ENCODE measurements at places on chromosomes 6 and 20.
A peak's percentile ranks its signal among the peaks of the same experiment; 100 is the strongest.

DNA sequence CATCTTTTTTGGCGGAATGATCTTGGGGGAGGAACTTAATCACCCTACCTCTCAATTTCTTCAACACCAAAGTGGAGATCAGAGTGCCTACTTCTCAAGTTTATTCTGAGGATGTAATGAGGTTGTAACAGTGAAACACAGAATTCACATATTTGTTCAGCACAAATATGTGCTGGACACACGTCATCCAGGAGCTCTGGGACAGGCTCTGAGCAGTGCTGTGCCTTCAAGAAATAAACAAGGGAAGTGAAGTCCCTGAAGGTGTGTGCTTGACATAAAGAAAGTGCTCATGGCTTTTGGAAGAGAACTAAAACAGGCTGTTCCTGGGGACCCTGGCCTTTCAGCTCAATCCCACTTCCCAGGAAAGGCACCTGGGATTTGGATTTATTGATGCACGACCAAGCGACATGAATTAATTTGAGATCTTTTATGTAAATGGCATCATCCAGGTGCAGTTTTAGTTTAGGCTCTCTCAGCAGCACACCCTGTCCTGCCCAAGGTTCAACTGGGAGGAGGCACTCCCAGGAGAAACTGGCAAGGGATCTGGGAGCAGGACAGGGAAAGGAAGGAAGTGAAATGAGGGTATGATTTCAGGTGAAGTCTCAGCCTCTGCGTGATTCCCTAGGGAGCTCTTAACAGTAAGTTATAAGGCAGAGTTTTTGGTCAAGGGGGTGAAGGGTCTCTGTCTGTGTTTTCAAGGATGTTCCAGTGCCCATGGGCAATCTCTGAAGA, 211.0 kb downstream of the FOXA2 start:
- no peak for DNase-seq

GRCh38 chr6:15519681-15520080, 143.1 kb downstream of the DTNBP1 start:
- no peak for DNase-seq

DNA sequence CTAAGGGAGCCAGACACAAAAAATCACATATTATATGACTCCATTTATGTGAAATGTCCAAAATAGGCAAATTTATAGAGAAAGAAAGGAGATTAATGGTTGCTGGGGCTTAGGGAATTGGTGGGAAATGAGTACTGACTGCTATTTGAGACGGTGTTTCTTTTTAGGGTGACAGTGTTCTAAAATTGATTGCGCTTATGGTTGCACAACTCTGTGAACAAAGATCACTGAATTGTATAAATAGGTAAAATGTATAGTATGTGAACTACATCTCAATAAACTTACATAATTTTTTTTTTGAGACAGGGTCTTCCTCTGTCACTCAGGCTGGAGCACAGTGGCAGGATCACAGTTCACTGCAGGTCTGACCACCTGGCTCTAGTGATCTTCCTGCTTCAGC, 45.4 kb downstream of the REV3L start:
- DNase-seq = no peak

DNA sequence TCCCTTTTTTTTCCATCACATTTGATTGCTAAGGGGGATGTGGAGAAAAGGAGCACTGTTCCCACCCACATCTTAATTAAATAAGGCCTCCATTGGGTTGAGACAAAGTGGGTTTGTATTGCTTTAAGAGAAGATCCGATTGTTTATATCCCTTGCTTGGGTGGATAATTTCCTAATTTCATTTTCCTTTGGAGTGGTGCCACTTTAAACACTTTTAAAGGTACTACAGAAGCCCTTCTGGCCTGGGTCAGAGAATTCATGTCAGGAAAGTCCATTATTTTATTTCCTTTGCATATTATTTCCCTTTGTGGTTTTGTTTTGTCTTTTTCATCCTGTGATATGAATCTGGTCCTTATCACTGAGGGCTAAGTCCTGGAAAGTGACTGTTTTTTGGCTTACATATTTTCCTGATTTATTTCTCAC, 56.9 kb downstream of the PHACTR2 start:
- no peak for DNase-seq

DNA sequence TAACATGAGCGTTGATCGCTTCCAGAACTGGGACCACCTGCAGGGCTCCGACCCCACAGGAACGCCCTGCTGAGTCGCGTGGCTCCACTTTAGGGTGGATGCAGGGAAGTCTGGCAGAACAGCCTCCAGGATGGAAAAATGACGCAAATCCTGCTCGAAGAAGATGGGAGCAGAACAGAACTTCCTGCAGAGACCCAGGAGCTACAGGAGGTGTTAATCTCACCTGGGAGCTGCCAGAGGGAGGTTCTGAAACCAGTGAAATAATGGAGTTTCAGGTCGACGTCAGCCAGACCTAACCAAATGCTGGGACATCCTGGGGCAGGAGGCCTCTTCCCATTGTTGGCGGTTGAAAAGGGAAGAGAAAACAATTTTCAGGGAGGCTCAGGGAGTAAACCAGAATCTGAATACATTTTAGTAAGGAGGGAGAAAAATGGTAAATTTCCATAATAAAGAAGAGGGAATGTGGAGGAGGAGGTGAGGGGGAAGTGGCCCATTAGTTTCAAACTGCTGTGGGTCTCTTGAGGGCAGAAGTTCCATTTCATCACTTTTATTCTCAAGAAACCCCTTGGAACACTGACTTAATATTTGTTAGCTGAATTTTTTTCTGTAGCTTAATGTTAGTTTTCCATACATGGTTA, 558.4 kb upstream of the CDH4 start:
- DNase-seq = no peak

GRCh38 chr6:124193132-124193531, 389.5 kb downstream of the NKAIN2 start:
- no peak for DNase-seq

DNA sequence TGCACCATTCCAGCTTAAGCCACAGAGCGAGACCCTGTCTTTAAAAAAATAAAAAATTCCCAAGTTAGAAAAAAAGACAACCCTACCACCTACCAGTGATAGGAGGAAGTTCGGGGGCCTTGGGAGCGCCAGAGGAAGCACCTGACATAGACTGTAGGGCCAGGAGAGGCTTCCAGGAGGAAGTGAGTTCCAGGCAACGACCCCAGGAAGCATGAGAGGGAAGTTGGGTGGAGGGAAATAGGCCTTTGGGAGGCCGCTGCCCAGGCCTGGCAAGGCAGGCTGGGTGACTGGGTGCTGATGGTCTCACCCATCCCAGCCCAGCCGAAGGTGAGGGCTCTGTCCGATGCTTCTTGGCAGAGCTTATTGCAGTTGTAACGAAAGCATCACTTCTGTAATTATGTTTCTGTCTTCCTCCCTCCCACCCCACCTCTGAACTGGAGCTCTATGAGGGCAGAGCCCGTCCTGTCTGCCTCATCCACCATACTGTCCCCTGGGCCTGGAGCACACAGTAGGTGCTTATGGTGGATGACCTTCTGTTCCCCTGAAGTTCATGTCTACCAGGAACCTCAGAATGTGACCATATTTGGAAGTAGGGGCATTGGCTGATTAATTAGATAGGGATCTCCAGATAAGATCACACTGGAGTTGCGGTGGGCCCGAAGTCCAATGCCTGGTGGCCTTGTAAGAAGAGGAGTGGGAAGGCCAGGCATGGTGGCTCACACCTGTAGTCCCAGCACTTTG, 54.1 kb downstream of the UBE2V1 start:
- DNase-seq = no peak

DNA sequence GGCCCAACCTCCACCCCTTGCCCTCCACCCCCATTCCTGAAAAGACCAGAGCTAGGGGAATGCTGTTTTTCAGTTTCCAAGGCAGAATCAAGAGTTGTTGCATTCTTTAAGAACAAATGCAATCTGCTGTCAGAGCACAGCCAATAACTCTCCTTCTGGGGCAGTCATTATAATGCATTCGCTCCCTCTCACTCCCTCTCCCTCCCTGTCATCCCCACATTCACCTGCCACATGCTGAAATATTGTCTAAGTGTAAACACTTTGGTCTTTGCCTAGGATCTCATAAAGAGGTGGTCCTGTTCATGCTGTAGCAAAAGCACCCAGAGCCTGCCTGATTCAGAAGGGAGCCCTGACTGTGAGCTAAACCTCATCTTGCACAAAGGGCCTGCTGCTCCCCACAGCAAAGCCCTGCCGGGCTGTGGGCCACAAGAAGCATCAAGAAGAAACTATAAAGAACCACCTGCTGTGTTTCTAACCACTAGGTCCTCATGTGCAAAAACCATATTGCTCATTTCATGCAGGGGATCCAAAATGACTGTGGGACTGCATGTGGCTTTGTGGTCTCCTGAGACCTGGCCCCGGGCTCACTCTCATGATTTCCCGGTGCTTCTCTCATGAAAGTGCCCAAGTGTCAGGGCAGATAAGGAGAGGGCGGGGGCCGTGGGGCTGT, 85.6 kb downstream of the GPR6 start:
- no peak for DNase-seq

DNA sequence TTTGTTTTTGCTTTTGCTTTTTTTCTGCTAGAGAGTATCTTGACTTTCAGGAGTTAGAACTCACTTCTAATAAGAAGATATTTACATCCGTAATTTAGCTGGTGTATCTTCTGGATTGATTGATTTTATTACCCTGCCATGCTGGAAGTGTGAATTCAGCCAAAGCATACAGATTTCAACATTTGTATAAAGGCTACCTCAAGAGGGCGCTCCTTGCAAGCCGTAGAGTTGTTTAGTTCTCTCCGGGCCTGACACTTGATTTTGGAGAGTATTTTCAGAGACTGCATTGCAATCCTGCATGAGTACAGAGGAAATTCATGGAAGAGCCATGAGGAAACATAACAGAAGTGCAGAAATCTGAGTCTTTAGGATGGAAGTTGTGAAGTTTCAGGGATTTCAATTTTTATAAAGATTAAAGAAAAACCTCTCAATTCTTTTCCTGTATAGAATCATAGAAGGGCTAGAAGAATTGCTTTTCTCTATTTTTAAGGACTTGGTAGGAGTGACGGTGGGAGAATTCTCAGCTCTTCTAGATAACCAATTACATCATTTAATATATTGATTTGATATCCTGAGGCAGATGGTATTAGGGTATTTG, 66.7 kb upstream of the TIAM2 start:
- DNase-seq = peak; percentile 64

GRCh38 chr6:7180751-7181150, 73.0 kb downstream of the RREB1 start:
- DNase-seq = no peak
